ENCODE measurements at places on chromosomes 7 and 10. TPM values are rescaled to one million over a fixed set of nuclear protein-coding genes. Genes with fewer than 3 reads are reported as not detected.

Gene ZNF722
- not detected for total RNA-seq

Gene USP54
- 43.3 TPM for total RNA-seq

Gene LLCFC1
- total RNA-seq, result not detected

Gene CCL26
- not detected for total RNA-seq

Gene CHPF2
- total RNA-seq, result 14.2 TPM

Gene LRMDA
- 0.91 TPM for total RNA-seq

Gene LRRD1
- 1.7 TPM for total RNA-seq

Gene PRSS1
- total RNA-seq, result not detected

Gene FAM131B
- total RNA-seq, result 42.6 TPM

Gene FGL2
- total RNA-seq, result 19.1 TPM

Gene AGR2
- total RNA-seq, result 1.9 TPM

Gene EGR2
- total RNA-seq, result 0.18 TPM

Gene CUL1
- 45.9 TPM for total RNA-seq

Gene SCART1
- total RNA-seq, result 2.5 TPM

Gene CLCN1
- not detected for total RNA-seq

Gene CPXM2
- 1.8 TPM for total RNA-seq

Gene AKR1D1
- total RNA-seq, result not detected

Gene C1QL3
- 5.2 TPM for total RNA-seq

Gene SLC13A4
- total RNA-seq, result 2.4 TPM

Gene ZDHHC4
- 39.4 TPM for total RNA-seq

Gene SMKR1
- total RNA-seq, result 2.2 TPM

Gene CYP2C19
- 0.36 TPM for total RNA-seq

Gene ZNF853
- 10.4 TPM for total RNA-seq

Gene PON1
- total RNA-seq, result not detected

Gene GALNT17
- total RNA-seq, result 41.3 TPM

Gene PLXNA4
- total RNA-seq, result 20.4 TPM

Data from cerebellum (tissue), 4 donors.